SK-N-SH (cell line): ENCODE measurements at places on chromosomes 1 and 21.

- no peak for DNase-seq
These were observed 36.8 kb upstream of the TENT5C start for GRCh38 chr1:117568999-117569398.

DNA sequence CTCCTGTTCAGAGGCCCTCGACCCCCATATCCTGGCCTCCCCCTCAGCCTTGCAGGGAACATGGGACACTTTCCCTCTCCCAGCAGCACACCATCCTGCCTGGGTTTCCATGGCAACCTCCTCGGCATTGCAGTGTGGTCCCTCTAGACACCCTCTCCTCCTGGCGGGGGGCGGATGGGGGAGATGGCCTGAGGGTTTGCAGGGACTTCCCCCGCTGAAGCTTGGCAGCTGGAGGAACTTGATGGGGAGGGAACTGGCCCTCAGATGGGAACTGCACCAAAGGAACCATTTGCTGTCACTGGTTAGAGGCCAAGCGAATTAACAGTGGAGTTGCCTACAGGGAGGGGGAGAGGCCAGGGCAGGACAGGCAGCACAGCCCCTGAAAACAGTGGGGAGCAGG, 28.7 kb downstream of the RIMS3 start:
- peak; percentile 72 for DNase-seq

DNA sequence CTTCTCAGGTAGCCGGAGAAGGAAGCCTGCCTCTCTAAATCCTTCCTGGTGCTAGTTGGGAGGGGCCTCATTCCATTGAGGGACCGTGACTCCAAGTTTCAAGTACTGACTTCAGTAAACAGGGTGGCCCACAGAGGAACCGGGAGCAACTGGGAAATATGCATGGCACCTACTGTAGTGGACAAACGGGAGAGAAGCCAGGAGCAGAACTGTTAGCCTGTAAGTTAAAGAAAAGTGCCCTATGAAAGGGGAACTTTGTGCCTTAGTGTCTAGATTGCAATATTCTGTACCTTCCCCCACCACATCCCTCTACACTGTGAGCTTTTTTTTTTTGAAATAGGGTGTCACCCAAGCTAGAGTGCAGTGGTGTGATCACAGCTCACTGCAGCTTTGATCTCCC, 33.2 kb upstream of the KANK4 start:
- no peak for DNase-seq

DNA sequence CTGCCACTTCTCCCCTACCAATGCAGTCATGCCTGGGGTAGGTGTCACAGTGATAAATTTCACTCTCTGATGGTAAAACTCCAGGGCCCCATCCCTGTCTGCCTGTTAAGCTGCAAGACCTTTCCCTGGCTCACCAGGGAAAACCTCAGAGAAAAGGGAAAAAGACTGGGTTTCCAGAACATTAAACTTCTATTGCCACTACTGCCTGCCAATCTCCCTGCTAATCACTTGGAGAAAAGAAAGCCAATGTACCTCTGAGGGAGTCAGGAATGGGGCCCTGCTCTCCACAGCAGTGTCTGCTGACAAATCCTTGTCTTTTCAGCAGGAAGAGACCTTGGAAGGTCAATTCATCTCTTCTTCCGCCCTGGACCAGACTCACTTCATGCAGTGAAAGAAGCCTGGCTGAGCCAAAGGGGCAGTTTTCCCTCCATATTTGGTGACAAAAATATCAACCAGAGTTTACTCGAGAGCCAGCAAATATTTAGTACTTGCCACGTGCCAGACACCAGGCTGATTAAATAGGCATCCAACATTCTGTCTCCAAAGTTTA, 49.1 kb upstream of the CTTNBP2NL start:
- DNase-seq, result no peak

DNA sequence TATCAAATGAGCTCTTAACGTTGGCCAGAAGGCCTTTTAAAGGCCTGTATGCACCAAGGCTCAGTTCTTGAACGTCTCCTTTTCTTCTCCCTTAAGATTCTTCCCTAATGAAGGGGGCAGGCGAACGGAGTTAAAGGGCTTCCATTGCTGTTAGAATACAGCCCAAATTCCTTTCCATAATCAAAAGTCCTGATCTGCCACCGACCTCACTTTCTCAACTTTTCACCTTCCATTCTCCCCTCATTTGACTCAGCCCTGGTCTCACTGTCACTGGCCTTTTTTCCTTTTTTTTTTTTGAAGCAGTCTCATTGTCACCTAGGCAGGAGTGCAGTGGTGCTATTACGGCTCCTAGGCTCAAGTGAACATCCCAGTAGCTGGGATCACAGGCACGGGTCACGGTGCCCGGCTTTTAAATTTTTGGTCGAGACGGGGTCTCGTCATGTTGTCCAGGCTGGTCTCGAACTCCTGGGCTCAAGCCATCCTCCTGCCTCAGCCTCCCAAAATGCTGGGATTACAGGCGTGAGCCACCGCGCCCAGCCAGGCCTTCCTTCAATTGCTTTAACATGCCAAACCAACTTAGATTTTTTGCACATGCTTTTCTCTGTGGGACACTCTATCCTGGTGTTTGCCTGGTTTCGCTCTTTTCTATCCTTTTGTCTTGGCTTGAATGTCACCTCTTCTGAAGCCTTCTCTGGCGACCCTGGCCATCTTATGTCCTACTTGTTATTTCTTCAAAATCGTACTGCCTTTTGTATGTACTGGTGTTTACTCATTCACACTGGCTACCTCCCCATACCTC, 612 bp upstream of the CMPK1 start:
- no peak for DNase-seq

- no peak for DNase-seq
These were observed 935.2 kb downstream of the PLA2G4A start for GRCh38 chr1:187763976-187764375.

DNA sequence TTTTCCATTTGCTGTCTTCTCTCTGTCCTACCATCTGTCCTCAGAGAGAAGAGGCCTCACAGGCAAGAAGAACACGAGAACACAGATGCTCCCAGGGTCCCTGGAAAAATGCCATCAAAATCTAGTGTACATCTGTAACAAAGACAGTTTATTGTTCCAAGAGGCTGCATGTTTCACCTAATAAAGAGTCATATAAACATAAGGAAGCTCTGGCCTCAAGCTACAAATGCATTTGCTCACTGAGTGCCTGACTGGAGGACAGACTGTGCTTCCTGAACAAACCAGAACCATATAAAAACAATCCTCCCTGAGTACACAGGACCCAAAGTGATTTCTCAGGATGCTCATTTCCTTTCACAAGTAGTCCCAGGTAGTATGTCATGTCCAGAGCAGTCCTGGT, 76.3 kb upstream of the SLC44A3 start:
- DNase-seq, result no peak

DNA sequence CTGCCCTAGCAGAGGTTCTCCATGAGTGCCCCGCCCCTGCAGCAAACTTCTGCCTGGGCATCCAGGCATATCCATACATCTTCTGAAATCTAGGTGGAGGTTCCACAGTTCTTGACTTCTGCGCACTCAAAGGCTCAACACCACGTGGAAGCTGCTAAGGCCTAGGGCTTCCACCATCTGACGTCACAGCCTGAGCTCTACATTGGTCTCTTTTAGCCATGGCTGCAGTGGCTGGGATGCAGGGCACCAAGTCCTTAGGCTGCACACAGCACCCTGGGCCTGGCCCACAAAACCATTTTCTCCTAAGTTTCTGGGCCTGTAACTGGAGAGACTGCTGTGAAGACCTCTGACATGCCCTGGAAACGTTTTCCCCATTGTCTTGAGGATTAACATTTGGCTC, 272.6 kb upstream of the PLXNA2 start:
- no peak for DNase-seq

- peak; percentile 21 for DNase-seq
These were observed 4.9 kb downstream of the WNT9A start for GRCh38 chr1:227942716-227943261.

- no peak for DNase-seq
These were observed 129.9 kb upstream of the ZRANB2 start for GRCh38 chr1:71210718-71211117.

- DNase-seq, result no peak
These were observed 13.7 kb downstream of the ACTRT2 start for GRCh38 chr1:3034728-3035562.

DNA sequence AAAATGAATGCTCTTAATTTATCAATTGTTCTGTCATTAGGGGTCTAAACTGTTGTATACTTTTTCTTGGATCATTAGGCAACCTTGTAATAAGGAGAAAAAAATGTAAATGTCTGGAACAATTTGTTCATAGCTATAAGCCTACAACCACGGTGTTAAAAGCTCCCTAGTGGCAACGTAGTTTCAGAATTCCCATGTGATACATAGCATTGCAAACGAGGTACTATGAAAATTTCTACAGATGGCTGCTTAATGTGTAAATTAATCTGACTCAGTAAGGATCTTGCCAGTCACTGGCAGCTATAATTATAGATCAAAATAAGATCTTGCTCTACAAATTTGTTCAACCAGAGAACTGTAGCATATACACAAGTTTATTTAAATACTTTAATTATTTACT, 304.1 kb upstream of the ADGRL4 start:
- DNase-seq, result no peak

- DNase-seq, result no peak
These were observed 230.0 kb downstream of the COP1 start for GRCh38 chr1:175976865-175977642.

- no peak for DNase-seq
These were observed 248.0 kb downstream of the RHOU start for GRCh38 chr1:228983231-228983660.

- DNase-seq, result no peak
These were observed 43.7 kb downstream of the ST7L start for GRCh38 chr1:112575154-112575804.

- no peak for DNase-seq
These were observed 120.2 kb downstream of the ETS2 start for GRCh38 chr21:38925923-38926322.
